ENCODE measurements at places on chromosomes 3 and 15.

DNA sequence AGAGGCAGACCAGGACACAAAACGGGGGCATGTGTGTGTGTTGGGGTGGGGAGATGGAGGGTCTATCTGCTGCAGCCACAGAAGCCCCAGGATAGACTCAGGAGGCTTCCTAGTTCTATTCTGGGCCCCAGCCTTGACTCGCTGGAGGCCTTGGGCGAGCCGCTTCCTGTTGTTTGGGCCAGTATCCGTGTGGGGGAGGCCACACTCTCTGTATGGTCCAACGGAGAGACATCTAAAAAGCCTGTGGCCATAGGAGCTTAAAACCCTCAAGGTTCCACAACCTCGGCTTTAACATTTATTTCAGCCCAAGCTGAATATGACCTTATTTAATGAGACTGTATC lies 32.8 kb downstream of the POC1A start:
- DNase-seq, result peak; percentile 48

GRCh38 chr15:89829161-89829560 lies 14.5 kb upstream of the ANPEP start:
- DNase-seq, result no peak

DNA sequence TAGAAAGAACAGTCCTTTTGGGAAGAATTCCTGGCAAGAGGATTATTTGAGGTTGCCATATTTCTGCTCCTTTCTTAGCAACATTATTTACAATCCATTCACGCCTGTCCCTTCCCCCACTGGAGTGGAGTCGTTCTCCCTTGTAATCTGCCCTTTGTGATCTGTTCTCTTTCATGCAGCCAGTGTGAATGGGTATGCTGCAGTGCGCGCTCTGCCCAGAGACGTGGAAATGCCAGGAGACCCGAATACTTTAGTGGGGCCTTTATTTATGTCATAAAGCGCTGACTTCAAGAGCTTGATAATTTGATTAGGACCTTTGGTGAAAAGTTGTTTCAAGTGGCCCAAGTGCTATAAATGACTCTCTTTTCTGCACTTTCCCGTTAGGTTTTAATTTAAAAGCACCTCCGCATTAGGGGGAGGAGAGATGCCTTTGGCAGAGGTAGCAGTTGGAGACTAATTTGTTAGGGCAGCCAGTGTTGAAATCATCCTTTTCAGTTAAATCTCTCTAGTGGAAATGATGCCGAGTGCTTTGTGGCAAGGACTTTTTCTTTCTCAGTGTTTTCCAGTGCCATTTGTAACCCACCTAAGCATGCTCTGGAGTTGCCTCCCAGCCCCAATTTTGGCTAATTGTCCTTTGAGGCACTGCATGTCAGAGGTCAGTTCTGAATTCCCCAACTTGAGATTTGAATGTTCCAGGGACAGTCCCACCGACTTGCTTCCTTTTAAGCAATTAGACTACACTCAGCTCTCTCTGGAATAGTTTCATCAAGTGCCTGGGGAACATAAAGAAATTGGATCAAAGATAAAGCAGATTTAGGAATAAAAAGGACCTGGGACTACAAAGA lies 52.4 kb downstream of the PSMD6 start:
- DNase-seq, result no peak

DNA sequence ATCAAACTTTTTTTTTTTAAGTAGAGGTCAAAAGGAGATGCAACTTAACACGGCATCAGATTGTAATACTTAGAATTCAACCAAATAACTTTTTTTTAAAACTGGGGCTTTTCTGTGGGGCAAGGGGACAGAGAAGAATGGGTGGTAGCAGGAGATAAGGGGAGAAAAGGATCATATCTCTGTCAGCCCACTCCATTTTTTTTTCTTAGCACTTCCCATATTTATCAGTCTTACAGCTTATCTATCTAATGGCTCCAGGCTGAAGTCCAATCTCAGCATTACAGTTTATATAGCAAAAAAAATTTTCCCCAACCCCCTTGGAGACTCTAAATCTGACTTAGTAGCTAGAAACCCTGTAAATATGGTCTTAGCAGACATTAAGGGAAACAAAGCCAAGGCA lies 69.3 kb downstream of the PIK3R4 start:
- DNase-seq, result no peak

DNA sequence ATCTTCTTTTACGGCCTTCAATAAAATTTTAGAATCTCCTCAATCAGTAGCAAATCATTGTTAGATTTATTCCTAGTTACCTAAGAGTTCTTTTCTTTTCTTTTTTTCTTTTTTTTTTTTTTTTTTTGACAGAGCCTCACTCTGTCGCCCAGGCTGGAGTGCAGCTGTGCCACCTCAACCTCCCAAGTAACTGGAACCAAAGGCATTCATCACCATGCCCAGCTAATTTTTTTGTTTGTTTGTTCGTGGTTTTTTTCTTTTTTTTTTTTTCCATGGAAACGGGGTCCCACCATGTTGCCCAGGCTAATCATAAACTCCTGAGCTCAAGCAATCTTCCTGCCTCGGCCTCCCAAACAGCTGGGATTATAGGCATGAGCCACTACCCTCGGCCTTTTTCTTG lies 30.4 kb upstream of the AEN start:
- DNase-seq, result no peak

- no peak for DNase-seq
Observed at GRCh38 chr15:40244961-40245523, 6.2 kb downstream of the PAK6 start.

DNA sequence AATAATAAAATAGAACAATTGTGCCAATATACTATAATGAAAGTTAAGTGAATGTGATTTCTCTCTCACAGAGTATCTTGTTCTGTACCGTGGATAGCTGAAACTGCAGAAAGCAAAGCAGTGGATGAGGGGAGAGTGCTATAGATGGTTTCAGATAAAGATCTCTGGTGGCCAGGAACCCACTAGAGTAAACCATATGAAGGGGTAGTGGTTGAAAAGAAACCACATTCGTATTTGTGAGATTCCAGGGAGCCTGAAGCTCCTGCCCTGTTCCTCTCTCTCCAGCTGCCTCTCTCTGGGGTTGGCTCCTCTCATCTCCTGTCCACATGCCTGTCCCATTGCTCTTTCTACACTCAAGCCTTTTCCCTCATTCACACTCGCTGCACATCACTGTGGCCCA lies 8.9 kb downstream of the ABHD17C start:
- no peak for DNase-seq

DNA sequence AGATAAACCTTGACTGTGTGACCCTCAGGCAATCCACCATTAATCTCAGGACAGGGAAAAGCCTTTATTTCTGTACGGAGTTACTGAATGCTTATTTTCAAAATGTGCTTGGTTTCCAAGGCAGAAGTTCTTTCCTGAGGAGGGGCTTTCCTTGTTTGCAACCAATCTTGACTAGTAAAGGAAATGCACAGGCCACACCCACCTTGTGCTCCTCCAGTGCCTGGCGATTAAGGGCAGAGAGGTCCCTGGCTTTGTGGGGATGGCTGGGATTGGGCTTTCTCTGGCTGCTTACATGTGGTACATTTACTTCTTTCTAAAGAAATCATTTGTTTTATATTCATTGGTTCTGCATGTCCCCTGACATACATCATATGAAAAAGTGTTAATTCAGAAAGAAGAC lies 47.8 kb downstream of the ZNF621 start:
- DNase-seq, result no peak

DNA sequence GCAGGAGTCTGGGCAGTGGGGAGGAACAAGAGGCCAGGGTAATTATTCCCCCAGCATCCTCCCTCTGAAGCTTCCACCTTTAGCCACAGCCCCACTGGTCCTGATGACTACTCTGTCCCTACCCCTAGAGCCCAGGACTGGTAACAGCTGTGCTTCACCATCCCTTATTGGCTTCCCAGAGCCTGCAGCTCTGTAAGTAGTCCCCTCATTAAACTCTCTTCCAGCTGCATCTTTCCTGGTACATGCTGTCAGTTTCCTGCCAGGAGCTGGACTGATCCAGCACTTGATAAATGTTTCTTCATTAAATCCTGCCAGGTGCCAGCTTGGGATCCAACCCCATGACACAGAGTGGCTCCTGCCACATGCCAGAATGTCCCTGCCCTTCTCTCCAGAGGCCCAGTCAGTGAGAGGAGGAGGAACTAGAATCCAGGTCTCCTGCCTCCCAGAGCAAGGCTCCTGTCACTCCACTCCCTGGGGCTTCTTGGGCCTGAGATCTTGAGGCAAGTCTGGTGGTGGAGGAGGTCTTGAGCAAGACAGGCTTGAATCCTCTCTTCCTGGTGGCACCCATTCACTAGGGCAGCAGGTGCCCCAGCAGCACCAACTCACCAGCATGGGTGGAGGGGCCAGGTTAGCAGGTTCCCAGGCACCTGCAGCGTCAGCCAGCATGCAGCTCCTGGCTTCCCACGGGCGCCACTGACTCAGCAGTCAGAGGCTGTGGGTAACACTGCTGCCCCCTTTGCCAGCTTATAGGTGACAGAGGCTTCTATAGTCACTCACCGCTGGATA lies 27.6 kb downstream of the FBXW12 start:
- DNase-seq, result peak; percentile 9

GRCh38 chr3:38117163-38117716 lies 19.7 kb downstream of the ACAA1 start:
- peak; percentile 26 for DNase-seq

- no peak for DNase-seq
Observed at GRCh38 chr15:47742742-47743141, 25.4 kb downstream of the SEMA6D start.

- DNase-seq, result no peak
Observed at GRCh38 chr3:34886443-34886842, 752.9 kb upstream of the ARPP21 start.

- no peak for DNase-seq
Observed at GRCh38 chr3:65786890-65787289, 251.8 kb downstream of the MAGI1 start.
